ENCODE measurements at places on chromosomes 1 and 21. TPM values are rescaled to one million over a fixed set of nuclear protein-coding genes. Genes with fewer than 3 reads are reported as not detected.

SLAMF8 gene
- total RNA-seq: not detected

CDCA8 gene
- 3.7 TPM for total RNA-seq

CACHD1 gene
- total RNA-seq: 7.3 TPM

HCN3 gene
- total RNA-seq: 0.84 TPM

LYPD8 gene
- total RNA-seq: 0.23 TPM

PRAMEF12 gene
- total RNA-seq: not detected

PIGR gene
- total RNA-seq: under 0.01 TPM

OR14A2 gene
- total RNA-seq: not detected

TMEM52 gene
- total RNA-seq: not detected

INTS3 gene
- total RNA-seq: 42.7 TPM

RIPPLY3 gene
- total RNA-seq: not detected
